ENCODE measurements at places on chromosomes 12 and 14.

- no peak for DNase-seq
These were observed at the start of gene TBX5 for GRCh38 chr12:114405519-114406271. TBX5 (minus strand) TSS chr12:114406144; CDS start chr12:114403898, 2,246 bp downstream.

DNA sequence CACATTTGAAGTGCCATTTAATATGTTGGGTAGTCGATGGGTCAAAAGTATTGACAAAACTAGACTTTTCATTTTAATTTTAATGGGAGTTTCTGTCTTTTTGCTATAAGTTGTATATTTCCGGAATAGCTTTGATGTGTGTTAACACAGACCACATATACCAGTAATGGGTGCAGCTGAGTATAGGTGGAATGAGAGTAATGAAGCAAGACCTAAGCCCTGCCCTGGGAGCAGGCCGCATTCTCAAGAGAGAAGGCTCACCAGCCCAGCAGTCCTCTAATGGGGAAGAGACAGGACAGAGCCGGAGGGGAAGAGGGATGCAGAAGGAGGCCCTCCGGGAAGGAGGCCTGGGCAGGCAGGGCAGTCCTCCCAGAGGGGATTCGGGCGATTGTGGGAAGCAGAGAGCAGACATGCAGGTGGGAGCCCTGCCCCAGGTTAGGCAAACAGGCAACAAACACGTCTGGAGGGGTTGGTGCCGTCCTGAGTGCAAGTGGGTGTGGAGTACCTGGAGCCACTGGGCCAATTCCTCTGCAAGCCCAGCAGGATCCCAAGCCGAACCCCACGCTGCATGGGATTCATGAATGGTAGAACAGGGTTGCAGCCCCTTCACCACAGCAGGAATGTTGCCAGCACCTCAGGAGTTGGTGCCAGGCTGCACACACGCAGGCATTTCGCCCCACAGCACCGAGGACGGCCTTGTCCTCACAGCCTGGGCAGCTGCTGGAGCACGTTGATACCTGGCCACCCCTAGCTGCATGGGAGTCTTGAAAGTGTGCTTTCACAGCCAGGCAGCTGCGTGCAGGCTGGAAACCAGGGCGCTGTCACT is 7.8 kb downstream of the CKB start:
- DNase-seq, result no peak

- no peak for DNase-seq
These were observed 185.9 kb upstream of the G2E3 start for GRCh38 chr14:30373053-30373452.

GRCh38 chr14:56244138-56244789 is 126.1 kb downstream of the PELI2 start:
- DNase-seq, result no peak

- DNase-seq, result no peak
These were observed 46.0 kb downstream of the YEATS4 start for GRCh38 chr12:69405566-69405865.

GRCh38 chr14:102196902-102197230 is 57.2 kb downstream of the WDR20 start:
- DNase-seq, result no peak

GRCh38 chr12:124917135-124917840 is 2.8 kb upstream of the UBC start:
- peak; percentile 92 for DNase-seq

DNA sequence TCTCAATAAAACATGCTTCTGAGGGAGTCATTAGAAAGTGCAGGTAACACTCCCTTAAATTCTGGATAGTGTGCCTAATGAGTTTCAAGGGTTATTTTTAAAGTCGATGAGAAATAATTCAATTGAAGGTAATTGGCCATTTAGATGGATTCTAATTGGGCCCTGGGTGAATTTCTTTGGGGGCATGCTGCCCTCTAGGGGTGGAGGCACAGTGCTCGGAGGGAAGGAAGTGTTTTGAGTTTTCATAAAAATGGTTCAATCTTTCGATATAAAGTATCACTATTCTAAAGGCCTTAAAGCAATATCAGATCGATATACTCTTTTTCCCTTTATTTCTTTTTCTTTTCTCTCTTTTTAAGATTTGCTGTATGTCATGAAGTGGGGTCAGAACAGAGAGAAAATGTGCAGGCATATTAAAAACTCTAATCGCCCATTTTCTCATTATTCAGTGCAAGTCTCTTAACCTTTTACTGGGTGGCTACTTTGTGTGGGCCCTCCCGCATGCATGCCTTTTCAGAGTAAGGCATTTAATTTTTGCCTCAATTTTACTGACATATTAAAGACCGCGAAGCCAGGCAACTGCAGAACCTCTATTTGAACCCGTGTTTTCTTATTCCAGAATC is 25.5 kb downstream of the NKX2-8 start:
- no peak for DNase-seq

- no peak for DNase-seq
These were observed 150.3 kb downstream of the LRRK2 start for GRCh38 chr12:40375076-40375475.

Measured in right renal pelvis (tissue), 4 donors.